Gastroesophageal sphincter (tissue), 4 donors: ENCODE measurements at places on chromosomes 6 and 20. TPM values are rescaled to one million over a fixed set of nuclear protein-coding genes. Genes with fewer than 3 reads are reported as not detected.

ERVFRD-1 gene
- not detected for total RNA-seq

NECAB3 gene
- 71.9 TPM for total RNA-seq

HFE gene
- total RNA-seq = 8.8 TPM

LRRN4 gene
- not detected for total RNA-seq

SEL1L2 gene
- not detected for total RNA-seq

CCDC167 gene
- total RNA-seq = 16.2 TPM

VGLL2 gene
- total RNA-seq = not detected

KDM1B gene
- 14.5 TPM for total RNA-seq
